Body of pancreas (tissue), 4 donors: ENCODE measurements at places on chromosomes 13 and 19. TPM values are rescaled to one million over a fixed set of nuclear protein-coding genes. Genes with fewer than 3 reads are reported as not detected.

GRCh38 chr13:77416666-77417212 is 89.8 kb upstream of the MYCBP2 start:
- H3K27me3 ChIP-seq: no peaks in the 10 kb centered on the region
- H3K4me1 ChIP-seq: no peaks in the 10 kb centered on the region
- H3K4me3 ChIP-seq: no peak overlapping the region
- no peaks in the 10 kb centered on the region for H3K36me3 ChIP-seq
- H3K27ac ChIP-seq: no peak overlapping the region
- DNase-seq: no peak

The MISP gene
- 0.99 TPM for total RNA-seq

DNA sequence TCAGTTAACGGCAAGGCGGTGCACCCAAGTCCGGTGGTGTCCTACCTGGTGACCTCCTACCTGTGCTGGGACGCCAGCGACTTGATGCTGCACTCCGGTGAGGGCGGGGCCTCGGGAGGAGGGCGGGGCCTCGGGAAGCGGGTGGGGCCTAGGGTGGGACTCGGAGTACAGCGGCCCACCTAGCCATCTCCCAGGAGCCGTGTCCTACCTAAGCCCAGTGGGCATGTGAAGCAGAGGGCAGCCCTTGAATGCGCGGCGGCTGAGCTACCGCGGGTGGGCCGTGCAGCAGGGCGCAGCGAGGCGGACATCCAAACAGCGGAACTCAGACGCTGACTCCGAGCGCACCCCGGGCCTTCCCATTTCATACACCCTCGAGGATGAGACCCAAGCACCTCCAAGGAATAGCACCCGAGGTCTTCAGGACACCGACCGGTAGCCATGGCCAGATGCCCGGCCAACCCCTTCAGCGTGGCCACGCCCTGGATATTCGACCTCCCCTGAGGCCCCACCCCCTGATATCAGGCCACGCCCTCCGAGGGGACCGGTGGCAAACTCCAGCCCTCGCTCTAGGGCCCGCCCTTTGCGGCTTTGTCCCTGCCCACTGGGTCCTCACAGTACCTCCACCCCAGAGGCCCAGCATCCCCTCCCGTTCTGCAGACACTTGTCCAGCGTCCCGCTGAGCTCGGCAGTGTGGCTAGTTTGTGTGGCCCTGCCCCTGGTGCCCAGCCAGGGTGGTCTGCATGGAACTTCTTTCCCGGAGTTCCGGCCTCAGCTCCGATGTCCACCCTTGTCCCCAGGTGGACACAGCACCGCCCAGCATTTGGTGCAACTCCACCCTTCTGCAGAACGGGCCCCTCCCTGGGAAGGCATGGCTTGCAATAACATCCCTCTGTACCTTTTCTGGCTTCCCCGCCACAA is 5.4 kb downstream of the KLK1 start:
- H3K36me3 ChIP-seq: no peaks in the 10 kb centered on the region
- peak overlapping the region; percentile 92 for H3K27ac ChIP-seq

GRCh38 chr19:10516064-10516385 is 1.2 kb downstream of the S1PR5 start:
- H3K4me3 ChIP-seq: no peak overlapping the region
- H3K27me3 ChIP-seq: no peaks in the 10 kb centered on the region
- no peak overlapping the region for H3K27ac ChIP-seq
- DNase-seq: no peak

DNA sequence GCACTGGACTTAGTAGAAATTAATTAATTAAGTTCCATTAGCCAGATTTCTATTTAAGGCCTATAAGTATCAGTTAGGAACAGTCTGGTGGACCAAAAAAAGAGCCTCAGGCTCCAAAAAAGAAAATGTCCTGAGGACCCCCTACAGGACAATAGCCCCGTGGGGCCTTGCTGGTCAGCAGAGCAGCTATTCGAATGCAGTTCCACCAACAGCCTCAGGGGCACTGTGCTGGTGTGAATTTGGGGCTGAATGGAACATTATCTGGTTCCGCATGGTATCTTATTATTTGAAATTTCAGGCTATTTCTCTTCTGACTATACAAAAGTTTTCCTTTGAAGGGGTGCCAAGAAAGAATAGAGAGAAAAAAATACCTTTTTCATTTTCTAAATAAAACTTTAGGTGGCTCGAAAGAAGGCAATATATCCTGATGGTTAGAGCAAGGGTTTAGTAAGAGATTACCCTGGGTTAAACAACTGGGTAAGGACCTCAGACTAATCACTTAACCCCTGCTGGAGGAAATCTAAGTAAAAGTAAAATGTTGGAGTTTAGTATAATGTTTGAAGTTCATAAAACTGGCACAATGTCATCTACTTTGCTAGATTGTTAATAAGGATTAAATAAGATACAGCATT is 147.2 kb downstream of the MIPEP start:
- no peaks in the 10 kb centered on the region for H3K36me3 ChIP-seq
- peaks cover 24% of the 10 kb centered on the region for H3K4me1 ChIP-seq
- no peak for DNase-seq
- H3K27ac ChIP-seq: no peak overlapping the region
- no peaks in the 10 kb centered on the region for H3K27me3 ChIP-seq
- no peak overlapping the region for H3K4me3 ChIP-seq

DNA sequence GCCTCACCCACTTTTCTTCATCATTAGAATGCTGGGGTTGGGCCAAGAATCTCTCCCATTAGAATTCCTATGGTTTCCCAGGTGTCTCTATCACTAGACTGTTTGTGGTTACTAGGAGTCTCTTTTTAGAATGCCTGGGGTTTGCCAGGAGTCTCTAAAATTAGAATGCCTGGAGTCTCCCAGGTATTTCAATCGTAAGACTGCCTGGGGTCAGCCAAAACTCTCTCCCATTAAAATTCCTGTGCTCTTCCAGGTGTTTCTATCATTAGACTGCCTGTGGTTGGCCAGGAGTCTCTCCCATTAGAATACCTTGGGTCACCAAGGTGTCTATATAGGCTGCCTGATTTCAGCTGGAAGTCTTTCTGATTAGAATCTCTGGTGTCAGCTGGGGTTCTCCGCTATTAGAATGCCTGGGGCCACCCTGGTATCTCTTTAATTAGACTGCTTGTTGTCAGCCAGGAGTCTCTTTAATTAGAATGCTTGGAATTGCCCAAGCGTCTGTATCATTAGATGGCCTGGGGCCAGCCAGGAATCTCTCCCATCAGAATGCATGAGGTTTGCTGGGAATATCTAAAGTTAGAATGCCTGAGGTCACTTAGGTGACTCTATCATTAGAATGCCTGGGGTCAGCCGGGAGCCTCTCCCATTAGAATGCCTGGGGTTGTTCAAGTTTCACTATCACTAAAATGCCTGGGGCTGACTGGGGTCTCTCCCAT is 1479.2 kb downstream of the UQCRFS1 start:
- DNase-seq: no peak
- H3K4me1 ChIP-seq: no peaks in the 10 kb centered on the region
- no peaks in the 10 kb centered on the region for H3K27me3 ChIP-seq

- H3K4me1 ChIP-seq: peaks cover 34% of the 10 kb centered on the region
- no peaks in the 10 kb centered on the region for H3K27me3 ChIP-seq
- no peaks in the 10 kb centered on the region for H3K36me3 ChIP-seq
- peak; percentile 32 for DNase-seq
- H3K27ac ChIP-seq: no peak overlapping the region
These were observed 373 bp downstream of the TNFAIP8L1 start for GRCh38 chr19:4639531-4640246.

GRCh38 chr13:44412346-44412935 is 38.8 kb downstream of the SERP2 start:
- no peak overlapping the region for H3K27ac ChIP-seq
- DNase-seq: no peak
- no peaks in the 10 kb centered on the region for H3K36me3 ChIP-seq
- no peaks in the 10 kb centered on the region for H3K27me3 ChIP-seq
- H3K4me1 ChIP-seq: no peaks in the 10 kb centered on the region

GRCh38 chr19:38519988-38520387 is 86.5 kb downstream of the RYR1 start:
- no peaks in the 10 kb centered on the region for H3K27me3 ChIP-seq
- no peaks in the 10 kb centered on the region for H3K36me3 ChIP-seq
- DNase-seq: no peak
- peaks cover 4% of the 10 kb centered on the region for H3K4me1 ChIP-seq

The SIRT6 gene
- total RNA-seq: 54.1 TPM

DNA sequence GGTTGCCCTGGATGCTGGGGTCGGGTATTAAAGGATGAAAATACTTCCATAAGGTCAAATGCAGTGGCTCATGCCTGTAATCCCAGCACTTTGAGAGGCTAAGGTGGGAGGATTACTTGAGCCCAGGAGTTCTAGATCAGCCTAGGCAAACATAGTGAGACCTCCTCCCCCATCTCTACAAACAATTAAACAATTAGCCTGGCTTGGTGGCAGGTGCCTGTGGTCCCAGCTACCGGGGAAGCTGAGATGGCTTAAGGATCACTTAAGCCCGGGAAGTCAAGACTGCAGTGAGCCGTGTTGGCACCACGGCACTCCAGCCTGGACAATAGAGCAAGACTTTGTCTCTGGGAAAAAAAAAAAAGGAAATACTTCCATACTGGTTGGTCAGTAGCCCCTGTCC is 1.5 kb downstream of the KLK11 start:
- H3K27ac ChIP-seq: no peak overlapping the region
- no peaks in the 10 kb centered on the region for H3K27me3 ChIP-seq
- H3K4me3 ChIP-seq: no peak overlapping the region
- no peaks in the 10 kb centered on the region for H3K36me3 ChIP-seq
- H3K4me1 ChIP-seq: peaks cover 42% of the 10 kb centered on the region
- no peak for DNase-seq

The FGF22 gene
- not detected for total RNA-seq

DNA sequence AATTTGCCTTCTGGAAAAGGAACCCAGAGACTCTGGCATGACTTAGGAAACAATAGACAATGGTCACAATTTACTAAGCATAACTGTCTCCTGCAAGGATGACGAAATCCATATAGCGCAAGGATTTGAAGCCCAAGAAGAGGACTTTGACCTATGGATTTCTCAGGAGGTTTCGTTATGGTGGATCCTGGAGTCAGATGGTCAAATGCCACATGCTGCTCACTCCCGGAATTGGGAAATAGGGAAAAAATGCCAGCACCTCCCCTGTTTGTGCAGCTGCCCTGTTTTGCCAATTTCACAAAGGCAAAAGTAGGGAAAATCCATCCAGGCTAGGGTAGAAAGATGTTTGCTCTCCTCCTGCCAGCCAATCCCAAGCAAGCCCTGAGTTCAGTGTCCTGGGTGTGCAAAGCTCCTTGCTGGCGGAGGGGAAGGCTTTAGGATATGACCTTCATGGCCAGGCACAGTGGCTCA is 23.4 kb downstream of the RDH8 start:
- H3K4me1 ChIP-seq: peaks cover 33% of the 10 kb centered on the region
- peak; percentile 87 for DNase-seq
- no peaks in the 10 kb centered on the region for H3K27me3 ChIP-seq
- no peak overlapping the region for H3K4me3 ChIP-seq

GRCh38 chr19:15291089-15291488 is 41.2 kb downstream of the BRD4 start:
- no peak for DNase-seq
- H3K27me3 ChIP-seq: no peaks in the 10 kb centered on the region
- peaks cover 83% of the 10 kb centered on the region for H3K4me1 ChIP-seq
- no peak overlapping the region for H3K27ac ChIP-seq
- H3K36me3 ChIP-seq: no peaks in the 10 kb centered on the region
